Fibroblast of skin of left biceps (primary cell): ENCODE measurements at places on chromosomes 16 and 17.

GRCh38 chr17:60060474-60060873 is 18.2 kb downstream of the HEATR6 start:
- DNase-seq = no peak

- DNase-seq = no peak
Observed at GRCh38 chr17:44749980-44750318, 8.8 kb upstream of the ADAM11 start.

DNA sequence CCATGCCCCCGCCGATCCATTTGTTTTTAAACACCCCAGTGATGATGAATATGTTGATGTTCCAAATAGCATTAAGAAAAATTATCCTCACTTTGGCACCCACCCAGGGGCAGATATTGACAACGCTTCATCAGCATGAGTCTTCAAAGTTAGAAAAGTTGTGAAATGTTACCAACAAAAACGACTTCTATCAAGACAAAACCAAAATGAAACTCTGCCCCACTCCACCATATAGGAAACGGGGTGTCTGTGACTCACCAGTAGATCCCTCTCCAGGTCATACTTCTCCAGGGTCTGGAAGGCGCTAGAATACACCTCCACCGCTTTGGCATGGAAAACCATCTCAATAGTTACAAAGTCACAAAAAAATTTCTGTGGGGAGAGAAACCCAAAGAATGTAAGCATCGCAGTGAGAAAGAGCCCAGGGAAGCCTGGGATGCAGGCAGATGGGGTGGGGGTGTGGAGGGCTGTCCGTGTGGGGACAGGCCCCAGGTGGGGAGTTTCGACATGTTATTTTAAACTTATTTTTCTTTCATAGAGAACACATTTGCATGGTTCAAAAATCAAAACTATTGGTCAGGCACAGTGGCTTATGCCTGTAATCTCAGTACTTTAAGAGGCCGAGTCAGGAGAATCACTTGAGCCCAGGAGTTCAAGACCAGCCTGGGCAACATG is 10.2 kb downstream of the CIBAR2 start:
- no peak for DNase-seq

GRCh38 chr17:17175917-17176316 is 30.2 kb downstream of the PLD6 start:
- DNase-seq = no peak

GRCh38 chr16:71409011-71409775 is 32.7 kb downstream of the TLE7 start:
- DNase-seq = no peak

DNA sequence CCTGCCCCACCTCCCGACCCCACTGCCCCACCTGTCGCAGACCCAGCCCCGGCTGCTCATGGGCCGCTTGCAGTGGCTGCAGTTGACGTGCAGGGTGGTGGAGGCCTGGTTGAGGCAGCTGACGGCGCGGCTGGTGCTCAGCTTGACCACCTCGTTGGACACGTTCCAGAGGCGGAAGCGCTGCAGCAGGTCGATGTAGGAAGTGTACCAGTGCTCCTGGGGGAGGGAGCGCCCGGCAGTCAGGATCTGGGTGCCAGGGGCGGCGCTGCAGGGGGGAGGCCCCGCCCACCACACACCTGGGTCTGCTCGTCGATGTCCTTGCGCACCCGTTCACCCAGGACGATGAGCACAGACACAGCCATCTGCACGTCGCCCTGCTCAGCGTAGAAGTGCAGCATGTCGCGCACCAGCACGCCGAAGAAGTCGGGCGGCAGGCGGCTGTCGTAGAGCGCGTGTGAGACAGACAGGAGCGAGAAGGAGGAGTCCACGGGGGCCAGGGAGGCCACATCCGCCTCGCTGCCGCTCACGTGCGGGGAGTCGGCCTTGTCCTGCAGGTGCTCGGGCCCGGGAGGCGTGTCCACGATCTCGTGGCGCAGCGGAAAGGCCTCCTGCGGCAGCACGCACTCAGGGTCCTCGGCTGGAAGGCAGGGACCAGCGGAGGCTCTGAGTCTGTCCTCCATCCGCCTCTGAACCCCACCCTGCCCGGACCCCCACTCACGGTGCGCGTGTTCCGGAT is 995 bp upstream of the JMJD8 start:
- DNase-seq = no peak

GRCh38 chr16:69563605-69564580 is 1.9 kb upstream of the NFAT5 start:
- DNase-seq = no peak

GRCh38 chr17:76816590-76817135 is 51.5 kb upstream of the MGAT5B start:
- DNase-seq = peak; percentile 10

- peak; percentile 9 for DNase-seq
Observed at GRCh38 chr16:25135254-25135878, 23.8 kb downstream of the LCMT1 start.

DNA sequence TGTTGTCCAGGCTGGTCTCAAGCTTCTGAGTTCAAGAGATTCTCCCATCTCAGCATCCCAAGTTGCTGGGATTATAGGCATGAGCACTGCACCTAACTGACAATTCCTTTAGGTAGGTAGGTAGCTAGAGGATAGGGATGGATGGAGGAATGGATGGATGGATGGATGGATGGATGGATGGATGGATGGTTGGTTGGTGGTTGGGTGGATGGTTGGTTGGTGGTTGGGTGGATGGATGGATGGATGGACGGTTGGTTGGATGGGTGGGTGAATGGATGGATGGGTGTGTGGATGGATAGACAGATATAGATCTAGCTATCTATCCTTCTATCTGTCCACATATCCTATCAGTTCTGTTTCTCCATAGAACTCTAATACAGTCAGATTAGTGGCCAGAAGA is 19.3 kb upstream of the ADCY9 start:
- DNase-seq = no peak

DNA sequence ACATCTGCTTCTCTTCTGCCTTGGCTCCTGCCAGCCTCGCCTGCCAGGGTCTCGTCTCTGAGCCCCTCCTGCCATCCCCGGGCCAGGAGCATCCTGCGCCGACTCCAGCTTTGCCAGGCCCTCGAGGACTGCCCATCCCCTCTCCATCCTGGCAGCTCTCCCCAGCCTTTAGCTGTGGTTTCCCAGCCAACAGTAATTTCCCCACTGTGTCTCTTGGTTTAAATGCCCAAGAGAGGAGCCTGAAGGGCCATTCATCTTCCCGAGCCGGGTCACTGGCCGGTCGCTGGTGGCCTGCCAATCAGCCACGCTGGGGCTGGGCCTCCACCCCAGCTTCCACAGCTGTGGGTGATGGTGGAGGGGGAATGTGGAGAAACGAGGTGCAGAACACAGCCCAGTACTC is 47.8 kb downstream of the MRC2 start:
- no peak for DNase-seq

GRCh38 chr17:47701608-47702007 is 7.6 kb downstream of the TBKBP1 start:
- no peak for DNase-seq

DNA sequence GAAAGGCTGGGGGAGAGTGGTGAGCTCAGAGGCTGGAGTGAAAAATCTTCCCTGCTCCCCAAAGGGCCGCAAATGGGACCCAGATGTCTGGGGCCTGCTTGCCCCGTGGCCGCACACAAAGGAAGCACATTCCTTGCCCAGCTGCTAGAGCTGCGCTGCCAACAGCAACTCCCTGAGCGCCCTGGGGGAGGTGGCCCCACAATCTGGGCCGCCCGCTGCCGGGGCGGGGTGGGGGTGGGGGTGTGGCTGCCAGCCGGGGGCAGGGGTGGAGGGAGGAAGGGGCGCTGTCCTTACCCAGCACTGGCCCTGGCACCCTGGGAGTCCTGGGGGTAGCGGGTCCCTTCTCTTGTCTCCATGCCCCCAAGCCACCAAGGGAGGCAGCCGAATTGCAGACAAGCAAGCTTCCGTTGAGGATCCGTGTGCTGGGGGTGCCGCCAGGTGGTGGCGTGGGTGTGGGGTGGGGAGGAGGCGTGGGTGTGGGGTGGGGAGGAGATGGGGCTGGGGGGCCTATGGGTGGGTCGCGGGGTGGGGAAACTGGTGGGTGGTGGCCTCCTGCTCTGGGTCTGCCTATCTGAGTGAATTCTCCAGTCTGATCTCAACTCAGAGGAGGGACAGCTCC is 48.4 kb upstream of the PABPN1L start:
- peak; percentile 62 for DNase-seq

- no peak for DNase-seq
Observed at GRCh38 chr16:87959391-87959990, 8.3 kb downstream of the BANP start.

DNA sequence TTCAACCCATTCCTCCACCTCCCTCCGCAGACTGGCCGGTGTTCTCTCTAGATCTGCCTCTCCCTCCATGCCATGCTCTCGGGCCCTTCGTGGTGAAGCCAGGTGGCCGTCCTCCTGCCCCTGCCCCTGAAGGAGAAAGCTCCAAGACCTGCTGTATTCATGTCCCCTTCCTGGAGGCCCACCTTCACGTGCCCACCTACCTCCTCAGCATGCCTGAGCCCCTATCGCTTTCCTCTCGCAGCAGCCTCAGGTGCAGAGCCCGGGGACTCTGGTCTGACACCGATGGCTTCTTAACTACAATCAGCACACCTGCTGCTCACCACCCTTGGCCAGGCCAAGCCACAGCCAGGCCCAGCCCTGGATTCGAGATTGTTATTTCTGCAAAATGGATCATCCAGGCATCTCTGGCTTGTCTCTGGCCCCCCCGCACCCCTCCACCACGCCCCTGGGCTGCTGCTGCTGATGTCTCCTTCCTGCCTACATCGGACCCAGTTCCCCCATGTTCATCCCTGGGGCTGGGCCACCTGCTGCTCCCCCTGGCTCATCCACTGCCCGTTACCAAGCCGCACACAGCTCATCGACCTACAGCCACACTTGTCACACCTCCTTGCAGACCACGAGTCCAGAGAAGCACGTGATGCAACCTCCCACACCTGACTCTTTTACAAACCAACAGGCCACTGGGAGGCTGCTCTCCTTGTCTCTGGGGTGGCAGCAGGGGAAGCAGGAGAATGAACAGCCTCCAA is 32.5 kb upstream of the TNFRSF13B start:
- DNase-seq = no peak

DNA sequence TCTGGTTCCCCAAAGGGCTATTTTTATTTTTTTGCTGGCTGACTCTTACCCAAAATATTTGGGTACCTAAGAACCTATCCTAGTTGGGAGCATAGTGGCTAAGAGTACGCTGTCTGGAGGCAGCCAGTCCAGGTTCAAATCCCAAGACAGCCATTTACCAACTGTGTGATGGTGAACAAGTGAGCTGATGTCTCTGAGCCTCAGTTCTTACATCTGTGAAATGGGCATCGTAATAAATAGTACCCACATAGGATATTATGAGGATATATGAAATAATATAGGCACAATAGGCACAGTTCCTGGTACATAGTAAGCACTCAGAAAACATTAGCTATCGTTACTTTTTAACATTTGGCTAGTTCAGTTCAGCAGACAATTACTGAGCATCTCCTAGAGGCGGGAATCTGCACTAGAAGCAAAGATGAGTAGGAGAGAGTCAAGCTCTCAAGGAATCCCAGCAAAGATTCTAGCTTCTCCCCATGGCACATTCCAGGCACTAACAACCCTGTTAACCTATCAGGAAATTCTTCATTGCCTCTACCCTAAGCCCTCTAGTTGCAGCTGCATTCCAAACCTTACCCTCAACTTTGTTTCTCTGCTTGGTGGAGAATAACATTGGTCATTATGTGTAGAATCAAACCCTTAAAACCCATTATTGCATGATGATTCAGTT is 31.6 kb downstream of the GPR139 start:
- DNase-seq = no peak

DNA sequence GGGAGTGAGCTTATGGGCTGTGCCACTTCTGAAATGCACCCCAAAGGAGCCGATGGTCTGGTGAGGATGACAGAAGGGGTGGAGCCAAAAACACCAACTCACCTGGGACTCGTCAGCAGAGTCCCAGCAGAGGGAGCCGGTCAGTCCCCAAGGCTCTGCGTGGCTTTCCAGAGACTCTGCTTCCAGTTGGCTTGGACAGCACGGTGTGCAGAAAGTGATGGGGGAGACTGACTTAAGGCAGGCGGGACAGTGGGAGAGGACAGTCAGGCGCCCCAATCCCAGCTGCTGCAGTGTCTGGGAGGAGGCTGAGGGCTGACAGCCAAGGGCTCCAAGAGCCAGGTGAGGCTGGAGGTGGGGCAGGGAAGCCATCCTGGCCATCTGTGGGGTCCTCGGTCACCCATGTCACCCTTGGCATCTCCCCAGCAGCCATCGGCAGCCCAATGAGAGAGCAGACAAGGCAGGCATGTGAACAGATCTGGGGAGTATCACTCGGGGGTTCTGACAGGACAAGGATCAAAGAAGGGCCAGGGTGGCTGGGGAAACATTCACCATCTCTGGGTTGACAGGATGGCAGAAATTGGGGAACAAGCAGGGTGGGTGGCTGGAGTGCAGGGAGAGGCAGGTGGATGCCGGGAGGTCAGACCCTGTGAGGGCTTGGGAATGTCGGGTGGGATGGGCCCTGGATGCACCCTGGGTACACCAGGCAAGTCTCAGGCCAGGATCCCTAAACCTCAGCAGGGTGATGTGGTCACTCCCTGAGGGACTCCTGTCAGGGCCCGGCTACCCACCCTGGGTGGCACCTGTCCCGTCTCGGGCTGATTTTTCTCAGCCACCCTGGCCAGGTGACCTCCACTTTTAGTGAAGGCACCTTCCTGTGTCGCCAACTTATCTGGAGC is 8.9 kb upstream of the KRTAP17-1 start:
- no peak for DNase-seq

GRCh38 chr16:88376835-88377726 is 5.7 kb upstream of the ZNF469 start:
- no peak for DNase-seq

GRCh38 chr16:23207485-23207884 is 24.9 kb downstream of the SCNN1G start:
- no peak for DNase-seq

DNA sequence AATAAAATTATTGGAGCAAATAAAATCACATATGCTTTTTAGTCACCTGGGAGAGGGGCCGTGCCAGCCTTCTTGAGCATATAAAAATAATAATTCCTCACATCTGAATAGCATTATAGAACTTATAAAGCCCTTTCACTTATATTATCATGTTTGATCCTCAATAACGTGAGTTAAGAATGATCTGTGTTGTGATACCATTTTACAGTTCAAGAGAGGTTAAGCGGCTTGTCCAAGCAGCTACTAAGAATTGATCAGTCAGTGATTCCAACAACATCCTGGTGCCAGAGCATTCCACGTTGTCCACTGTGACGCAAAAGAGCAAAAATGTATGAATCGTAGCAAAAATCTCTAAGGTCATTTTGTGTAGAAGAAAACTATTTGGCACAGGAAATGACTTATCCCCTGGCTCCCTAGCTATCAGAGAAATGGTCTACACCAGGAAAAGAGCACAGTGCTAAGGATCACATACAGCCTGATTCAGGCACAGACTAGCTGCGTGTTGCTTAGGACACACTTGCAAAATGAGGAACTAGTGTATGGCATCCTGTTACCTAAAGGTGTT is 33.0 kb downstream of the ANKFN1 start:
- DNase-seq = peak; percentile 81

- DNase-seq = no peak
Observed at GRCh38 chr17:61284746-61285145, 114.9 kb upstream of the TBX2 start.

DNA sequence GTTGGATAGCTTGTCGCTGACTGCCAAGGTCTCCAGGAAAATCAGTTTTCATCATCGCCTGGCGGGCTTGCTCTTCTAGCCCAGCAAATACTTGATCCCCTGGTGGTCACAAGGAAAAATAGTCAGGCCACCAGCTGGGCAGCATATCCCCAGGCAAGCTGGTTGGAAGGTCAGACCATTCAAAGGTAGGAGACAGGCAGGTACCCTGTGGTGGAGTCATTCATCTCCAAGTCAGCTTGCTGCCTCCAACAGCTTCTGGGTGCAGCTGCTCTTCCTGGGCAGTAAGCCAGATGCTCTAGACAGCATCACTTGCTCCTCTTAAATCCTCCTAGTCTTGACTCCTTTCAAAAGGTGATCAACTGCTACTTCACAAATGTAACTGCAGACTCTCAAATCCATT is 16.0 kb downstream of the ZNF821 start:
- no peak for DNase-seq
